ENCODE measurements at places on chromosomes 4 and X.

DNA sequence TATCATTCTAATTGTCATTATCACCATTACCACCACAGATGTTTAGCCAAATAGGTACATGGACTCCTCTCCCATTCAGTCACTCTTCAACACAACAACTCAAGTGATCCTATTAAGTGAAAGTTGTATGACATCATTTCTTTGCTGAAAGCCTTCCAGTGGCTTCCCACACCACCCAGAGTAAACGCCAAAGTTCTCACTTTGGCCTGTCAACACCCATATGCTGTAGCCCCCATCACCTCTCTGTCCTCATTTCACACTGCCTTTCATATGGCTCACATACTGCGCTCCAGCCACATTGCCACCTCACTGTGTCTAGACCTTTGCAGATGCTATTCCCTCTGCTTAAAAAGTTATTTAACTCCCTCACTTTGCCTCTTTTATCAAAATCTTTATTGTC is 682.3 kb downstream of the ADGRL3 start:
- DNase-seq = no peak

GRCh38 chr4:1081689-1082040 is 31.7 kb downstream of the RNF212 start:
- DNase-seq = no peak

- DNase-seq = peak; percentile 9
These were observed 25.5 kb downstream of the GPAT3 start for GRCh38 chr4:83561381-83561780.

DNA sequence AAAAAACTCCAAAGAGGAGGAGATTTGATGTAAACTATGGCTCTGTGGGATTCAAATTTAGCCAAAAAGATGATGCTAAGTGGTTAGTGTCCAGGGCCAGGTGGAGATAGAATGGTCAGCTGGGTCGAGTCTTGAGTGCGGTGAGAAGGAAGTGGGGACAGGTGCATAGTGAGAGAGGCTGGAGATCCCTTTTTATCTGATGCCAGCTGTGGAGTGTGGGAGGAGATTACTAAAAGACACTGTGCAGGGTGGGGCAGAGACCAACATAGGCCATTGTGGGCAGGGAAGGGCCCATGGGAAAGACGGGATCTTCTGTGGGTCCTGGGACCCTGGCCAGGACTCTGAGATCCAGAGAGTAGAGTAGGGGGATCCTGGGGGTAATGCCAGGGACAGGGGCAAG is 34.6 kb upstream of the LEF1 start:
- DNase-seq = no peak

GRCh38 chrX:109760209-109760921 is 27.3 kb upstream of the ACSL4 start:
- DNase-seq = no peak

GRCh38 chr4:7254736-7255487 is 62.6 kb downstream of the SORCS2 start:
- DNase-seq = peak; percentile 72

GRCh38 chr4:24856586-24856985 is 56.3 kb downstream of the CCDC149 start:
- peak; percentile 41 for DNase-seq

GRCh38 chr4:161655148-161655547 is 508.7 kb downstream of the FSTL5 start:
- no peak for DNase-seq

GRCh38 chr4:88104902-88105610 is 53.4 kb downstream of the ABCG2 start:
- peak; percentile 72 for DNase-seq

DNA sequence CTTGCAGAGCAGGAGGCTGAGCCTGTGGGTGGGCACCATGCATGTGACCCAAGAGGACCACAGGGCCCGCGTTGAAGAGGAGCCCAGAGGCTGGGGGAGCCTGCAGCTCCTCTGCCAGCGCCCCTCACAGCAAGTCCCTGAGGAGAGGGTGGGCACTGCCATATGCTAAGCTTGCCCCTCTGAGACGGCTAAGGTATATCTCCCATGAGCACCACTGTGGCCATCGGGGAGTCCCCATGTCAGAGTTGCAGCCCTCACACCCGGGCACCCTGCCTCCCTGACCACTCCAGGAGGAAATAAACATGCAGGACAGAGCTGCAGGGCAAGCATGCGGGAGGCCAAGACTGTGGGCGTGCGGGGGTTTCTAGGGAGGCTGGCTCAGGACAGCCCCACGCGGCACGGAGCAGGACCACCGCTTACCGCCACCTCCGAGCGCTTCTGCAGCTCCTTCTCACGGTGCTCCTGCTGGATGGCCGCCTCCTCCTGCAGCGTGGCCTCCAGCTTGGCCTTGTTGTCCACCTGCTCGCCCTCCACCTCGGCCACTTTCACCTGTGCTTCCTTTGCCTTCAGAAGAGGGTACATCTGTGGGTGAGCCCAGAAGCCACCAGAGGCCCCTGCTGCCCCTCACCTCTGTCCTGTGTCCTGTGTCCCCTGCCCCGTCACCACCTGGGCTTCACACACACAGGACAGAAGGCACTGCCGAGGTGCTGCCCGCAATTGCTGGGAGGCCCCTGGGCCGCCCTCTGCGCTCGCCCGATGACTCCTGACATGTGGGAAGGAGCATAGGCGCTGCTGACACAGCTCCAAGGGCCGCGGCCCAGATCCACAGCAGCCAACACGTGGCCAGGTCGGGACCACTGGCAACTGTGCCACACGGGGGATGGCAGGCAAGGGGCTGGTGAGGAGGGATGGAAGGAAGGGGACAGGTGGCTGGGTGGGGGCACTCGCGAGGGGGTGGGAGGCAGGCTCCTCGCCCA is 29.8 kb downstream of the FGFR3 start:
- no peak for DNase-seq

DNA sequence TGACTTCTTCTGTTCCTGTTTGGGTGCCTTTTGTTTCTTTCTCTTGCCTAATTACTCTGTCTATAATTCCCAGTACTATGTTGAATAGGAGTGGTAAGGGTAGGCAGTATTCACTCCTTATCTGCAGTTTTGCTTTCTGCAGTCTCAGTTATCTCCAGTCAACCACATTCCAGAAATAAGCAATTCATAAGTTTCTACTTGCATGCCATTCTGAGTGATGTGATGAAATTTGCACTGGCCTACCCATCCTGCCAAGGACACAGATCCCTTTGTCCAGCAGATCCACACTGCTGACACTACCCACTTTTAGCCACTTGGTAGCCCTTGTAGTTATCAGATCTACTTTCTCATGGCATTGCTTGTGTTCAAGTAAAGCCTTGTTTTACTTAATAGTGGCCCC is 971.6 kb upstream of the INTU start:
- DNase-seq = peak; percentile 24

- no peak for DNase-seq
These were observed 1295.8 kb upstream of the AGA start for GRCh38 chr4:178738026-178738425.

GRCh38 chrX:102846544-102847236 is 90.4 kb upstream of the RAB40AL start:
- peak; percentile 43 for DNase-seq
